ENCODE measurements at places on chromosomes 2 and 18.

DNA sequence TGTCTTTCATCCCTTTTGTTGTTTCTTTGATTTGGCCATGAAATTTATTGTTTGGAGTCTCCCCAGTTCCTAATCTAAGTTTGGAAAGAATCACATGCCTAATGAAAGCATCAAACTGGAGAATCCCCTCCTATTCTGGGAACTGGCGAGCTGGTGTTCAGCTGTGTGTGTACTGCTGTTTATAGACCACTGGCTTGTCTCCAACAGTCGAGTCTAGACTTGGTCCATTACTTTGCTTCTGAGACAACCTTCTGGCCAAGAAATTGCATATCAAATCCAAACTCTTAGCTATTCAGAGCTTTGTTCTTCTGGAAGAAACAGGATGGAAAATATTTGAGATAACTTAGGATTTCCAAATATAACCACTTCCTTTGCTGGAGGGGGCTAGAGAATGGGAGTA is 111.5 kb upstream of the THSD7B start:
- DNase-seq = no peak

DNA sequence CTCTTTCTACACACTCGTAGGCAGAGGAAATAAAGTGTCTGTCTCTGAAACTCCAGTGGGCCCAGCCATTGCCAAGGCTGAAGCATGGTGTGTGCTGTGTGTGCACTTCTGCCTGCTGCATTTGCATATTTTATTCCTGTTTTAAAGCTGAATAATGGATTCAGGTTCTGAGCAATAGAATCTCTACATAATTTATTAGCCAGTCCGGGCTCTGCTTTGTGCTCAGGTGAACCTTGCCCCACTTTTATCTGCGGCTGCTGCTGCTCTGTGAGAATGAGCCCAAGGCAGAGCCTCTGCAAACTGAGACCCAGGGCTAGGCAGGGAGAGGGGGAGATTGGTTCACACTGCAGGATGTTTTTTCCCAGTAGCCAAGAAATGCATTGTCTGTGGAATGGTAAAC is 64.6 kb upstream of the SH3BP4 start:
- no peak for DNase-seq

DNA sequence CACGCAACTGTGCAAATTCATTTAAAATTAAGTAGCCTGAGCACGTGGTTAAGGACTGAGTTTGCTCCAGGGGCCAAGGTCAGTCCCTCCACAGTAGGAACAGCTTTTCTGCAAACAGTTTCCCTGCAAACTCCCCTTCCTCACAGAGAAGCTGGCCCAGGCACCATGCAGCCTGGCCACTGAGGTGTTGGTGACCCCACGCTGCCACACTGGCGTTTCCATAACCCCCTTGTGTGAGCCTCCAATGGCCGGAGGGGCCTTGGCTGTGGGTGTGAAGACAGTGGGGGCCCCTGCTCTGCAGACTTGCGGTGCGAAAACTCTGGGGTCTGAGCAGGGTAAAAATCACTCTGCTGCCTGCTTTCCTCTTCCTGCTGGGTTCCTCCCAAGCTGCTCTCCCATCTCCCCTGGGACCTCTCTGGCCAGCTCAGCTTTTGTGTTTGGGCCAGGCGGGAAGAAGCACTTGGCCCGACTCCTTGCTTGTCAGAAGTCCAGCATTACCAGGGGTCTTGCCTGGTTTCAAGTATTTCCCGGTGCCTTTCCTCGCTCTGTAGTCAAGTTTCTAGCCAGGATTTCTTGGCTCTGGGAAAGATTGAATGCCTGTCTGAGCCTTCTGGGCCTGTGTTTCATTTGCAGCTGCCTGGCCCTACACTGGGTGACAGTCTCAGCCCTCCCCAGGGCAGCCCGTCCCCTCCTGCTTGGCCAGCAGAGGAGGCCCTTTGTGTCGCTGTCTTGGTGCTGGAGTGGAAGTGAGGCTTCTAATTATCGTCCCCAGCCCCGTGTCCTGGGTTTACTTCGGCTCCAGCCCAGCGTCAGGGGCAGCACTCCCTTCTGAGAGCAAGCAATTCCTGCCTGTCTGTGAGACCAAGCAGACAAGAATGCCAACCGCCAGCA is 131.4 kb upstream of the SLC1A4 start:
- no peak for DNase-seq

GRCh38 chr18:73577365-73577764 is 570.3 kb downstream of the FBXO15 start:
- DNase-seq = no peak

- no peak for DNase-seq
These were observed 21.2 kb downstream of the CLUL1 start for GRCh38 chr18:617970-618504.

DNA sequence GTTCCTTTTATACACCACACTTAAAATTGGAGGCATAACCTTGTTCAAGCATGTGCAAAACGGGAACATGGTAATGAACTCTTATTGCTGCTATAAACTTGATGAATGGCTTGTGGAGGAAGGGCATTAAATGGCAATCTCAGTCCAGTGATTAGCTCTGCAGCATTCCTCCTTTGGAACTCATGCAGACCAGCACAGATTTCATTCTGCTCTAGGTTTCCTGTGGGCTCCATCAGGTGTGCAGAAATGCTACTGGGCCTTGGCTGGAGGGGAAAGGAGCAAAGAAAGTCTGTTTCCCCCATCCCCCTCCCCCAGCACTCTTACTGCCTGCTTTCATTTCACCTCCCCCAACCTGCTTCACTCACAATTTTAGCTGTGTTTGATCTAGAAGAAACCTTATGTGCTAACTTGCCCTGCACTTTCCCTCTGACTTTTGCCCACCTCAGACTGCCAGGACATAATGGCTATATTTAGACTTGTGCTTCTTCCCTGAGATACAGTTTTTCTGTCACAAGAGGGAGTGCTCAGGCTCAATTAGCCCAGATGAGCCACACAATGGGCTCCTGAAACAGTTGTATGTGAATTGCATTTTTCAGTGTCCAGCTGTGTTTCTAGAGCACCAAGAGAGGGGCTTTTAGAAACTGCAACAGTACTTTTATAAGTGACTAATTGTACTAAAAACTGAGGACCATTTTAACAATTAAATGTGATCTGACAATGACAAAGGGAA is 109.8 kb downstream of the FSHR start:
- DNase-seq = no peak

Measured in D721Med (cell line).